Stimulated activated CD8-positive, alpha-beta memory T cell treated with anti-CD3 and anti-CD28 coated beads, Interleukin-15, amount 100 ng/mL, for 4 hours (primary cell): ENCODE measurements at places on chromosomes 5 and 9.

GRCh38 chr9:114965564-114965963, 35.2 kb upstream of the TNFSF8 start:
- DNase-seq = no peak

GRCh38 chr5:31983851-31984250, 190.3 kb downstream of the GOLPH3 start:
- DNase-seq = no peak

- no peak for DNase-seq
Observed at GRCh38 chr5:91367908-91368648, 15.0 kb downstream of the ARRDC3 start.

DNA sequence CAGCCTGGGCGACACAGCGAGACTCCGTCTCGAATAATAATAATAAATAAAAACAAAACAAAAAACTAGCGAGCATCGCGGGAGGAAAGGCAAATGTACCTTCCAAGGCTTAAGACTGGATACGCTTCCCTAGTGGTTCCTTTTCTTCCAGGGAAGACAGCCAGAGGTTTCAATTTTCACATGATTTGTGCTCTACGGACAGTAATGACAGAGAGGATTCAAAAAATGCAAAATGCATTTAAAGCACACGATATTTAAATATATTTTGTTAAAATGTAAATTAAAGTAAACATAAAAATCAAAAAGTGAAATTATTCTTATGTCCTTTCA, 4.3 kb upstream of the TRIM41 start:
- no peak for DNase-seq

DNA sequence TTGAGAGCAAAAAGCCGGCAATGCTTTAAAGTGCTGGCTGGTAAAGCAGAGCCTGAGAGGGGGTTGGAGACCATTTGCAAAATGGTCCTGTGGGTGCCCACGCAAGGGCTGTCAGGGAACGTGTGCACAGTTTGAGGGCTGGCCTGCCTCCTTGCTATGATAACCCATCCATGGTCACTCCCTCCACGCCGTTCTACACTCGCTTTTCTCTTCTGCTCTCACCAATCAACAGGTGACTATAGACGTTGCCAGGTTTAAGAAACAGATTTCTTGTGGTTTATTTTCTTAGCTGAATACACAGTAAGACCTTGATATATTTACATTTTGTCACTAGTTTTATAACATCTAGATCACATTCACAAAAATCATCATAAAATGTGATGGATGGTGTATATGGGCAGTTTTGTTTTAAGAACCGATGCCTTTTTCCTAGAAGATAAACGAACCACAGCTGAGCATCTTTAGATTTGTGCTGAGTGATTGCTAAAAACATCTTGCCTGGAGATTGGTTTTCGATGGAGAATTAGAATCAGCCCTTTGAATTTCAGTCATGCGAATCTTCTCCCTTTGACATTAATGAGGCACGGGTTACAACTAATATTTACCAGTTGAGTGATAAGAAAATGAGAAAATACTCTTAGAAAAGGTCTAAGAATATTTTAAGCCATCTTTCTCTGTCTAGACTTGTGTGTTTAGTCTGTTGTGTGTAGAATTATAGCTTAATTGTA, 13.9 kb downstream of the MAP1B start:
- no peak for DNase-seq

DNA sequence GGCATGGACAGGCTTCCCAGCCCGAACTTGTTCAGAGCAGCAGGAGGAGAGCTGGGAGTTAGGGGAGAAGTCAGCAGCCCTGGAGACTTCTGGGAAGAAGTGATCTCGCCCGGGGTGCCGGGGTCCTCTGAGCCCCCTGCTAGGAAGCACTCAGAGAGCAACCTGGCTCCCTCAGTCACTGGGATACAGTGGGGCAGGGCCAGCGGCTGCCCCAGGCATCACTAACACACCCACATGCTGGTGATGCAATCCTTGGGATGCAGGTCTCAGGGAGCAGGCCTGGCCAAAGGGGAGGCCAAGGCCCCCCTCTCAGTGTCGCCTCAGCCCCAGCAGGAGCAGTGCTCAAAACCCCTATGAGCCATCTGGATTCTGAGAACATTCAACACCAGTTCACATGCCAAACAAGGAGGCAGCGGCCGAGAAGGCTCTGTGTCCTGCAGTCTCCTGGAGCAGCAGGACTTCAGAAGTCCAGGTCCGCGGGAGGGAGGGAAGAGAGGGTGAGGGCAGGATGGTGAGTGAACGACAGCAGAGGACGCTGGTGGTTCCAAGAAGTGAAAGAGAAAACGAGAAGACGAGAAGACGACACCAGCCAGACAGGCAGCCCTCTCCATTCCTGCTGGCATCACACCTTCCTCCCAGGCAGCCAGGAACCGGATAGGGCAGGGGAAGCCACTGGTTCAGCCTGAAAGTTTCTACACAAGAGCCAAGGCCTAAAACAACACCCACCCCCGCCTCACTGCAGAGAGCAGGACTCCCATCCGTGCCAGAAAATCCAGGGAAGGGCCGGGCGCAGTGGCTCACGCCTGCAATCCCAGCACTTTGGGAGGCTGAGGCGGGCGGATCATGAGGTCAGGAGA, 2.3 kb downstream of the PNPLA7 start:
- DNase-seq = no peak

DNA sequence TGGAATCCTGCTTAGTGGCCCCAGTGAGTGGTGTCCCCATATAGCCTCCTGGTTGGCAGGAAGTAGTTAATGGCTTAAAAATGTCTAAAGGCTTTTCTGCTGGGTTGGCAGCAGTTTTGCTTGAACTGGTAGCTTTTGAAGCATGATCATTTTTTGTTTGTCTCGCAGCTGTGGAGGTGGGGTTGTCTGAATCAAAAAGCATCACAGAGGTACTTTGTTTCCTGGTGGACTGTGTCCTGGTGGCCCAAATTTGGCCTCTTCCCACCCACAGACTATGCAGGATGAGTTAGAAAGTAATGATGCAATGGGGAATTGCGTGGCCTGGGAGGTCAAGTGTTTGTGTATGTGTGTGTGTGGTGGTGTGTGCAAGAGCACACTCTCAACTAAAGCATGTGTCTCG, 322.7 kb downstream of the ARHGEF28 start:
- DNase-seq = no peak

- no peak for DNase-seq
Observed at GRCh38 chr9:121598167-121598964, 53.1 kb upstream of the DAB2IP start.

- no peak for DNase-seq
Observed at GRCh38 chr9:87628346-87628745, 97.6 kb upstream of the CTSL start.

- no peak for DNase-seq
Observed at GRCh38 chr5:170305016-170305645, 7.6 kb upstream of the LCP2 start.

GRCh38 chr9:135797507-135798262, 95.7 kb downstream of the KCNT1 start:
- DNase-seq = no peak

GRCh38 chr5:9851458-9851857, 221.3 kb upstream of the TAS2R1 start:
- DNase-seq = no peak

DNA sequence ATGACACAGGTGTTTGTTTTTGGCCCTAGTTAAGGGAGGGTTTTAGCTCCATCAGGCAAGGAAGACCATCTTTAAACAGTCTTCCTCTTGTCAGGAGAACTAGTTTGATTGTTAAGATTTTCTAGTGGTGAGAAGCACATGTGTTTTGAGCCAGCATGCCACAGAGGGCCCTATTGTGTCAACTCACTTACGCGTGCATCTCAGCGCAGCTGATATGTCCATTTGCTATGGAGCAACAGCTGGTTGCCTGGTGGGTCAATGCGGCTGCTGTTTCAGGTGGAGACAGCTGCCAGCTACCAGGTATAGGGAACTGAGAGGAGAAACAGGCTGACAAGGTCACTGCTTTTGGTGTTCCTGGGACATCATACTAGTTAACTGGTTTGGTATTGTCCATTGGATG, 100.5 kb upstream of the PRRC1 start:
- DNase-seq = no peak

GRCh38 chr5:68316469-68316868, 100.9 kb downstream of the PIK3R1 start:
- DNase-seq = no peak

DNA sequence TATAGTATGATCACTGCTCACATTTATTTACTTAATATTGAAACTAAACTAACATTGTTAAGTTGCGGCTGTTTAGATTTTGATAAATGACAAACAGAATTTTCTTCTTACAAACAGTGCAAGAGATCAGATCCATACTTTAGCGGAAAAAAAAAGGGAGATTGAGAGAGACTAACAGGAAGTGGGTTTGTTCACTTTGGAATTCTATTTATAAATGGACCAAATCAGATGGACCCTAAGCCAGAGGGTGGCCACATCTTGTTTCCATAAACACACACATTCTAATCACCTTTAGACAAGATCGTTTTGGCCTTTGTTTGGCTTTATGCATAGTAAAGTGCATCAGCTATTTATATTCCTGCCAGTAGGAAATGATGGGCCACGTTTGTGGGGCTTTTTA, 381.4 kb upstream of the CD180 start:
- no peak for DNase-seq

DNA sequence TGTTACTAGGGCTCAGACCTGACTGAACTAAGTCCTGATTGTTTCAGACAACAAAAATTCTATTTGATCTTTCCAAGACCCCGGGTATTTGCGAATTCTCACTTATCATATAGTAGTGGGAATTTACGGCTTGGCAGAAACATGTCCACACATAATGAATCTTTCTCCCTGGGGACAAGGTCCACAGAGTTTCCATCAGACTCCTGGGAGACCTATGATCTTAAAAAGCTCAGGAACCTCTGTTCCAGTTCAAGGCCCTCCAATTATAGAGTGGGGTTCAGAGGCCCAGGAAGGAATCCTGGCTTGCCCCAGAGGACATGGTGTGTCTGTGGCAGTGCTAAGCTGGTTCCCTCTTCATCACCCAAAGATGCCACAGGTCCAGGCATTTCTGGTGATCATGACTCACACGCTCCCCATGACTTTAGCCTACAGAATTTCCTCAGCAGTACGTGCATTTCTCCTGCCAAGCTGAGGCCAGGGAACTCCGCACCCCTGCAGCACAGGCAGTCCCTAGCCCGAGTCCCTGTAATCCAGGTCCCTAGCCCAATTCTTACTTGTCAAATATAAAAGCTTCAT, 12.6 kb downstream of the RAPGEF1 start:
- no peak for DNase-seq

- no peak for DNase-seq
Observed at GRCh38 chr5:102903074-102903871, 148.2 kb downstream of the PAM start.

DNA sequence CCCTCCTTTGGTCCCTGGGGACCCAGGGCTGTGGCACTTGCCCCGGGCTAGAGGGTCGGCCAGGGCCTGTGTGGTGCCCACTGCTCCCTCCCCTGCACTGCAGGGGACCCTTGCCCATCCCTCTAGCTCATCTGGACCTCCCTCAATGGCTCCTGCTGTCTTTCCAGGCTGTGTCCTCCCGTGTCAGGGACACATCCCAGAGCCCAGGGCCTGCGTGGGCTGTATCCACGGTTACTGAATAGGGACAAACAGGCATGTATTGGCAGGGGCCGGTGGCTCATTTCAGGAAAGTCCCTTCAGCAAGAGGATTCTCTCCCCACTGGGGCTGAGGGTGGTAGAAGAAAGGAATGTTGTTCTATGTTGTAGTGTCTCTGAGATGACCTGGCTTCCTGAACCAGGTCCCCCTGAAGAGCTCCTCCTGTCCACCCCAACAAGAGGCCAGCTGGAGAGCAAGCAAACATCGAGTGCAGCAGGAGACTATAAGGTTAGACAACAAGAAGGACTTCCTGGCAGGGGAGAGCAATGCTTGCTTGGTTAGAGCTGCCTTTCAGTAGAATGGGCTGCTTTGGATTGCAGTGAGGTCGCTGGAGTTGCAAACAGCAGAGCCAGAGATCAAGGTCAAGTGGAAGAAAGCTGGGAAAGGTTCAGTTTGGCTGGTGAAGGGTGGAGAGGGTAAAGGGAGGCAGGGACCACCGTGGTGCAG, 1.0 kb upstream of the CRB2 start:
- DNase-seq = no peak

DNA sequence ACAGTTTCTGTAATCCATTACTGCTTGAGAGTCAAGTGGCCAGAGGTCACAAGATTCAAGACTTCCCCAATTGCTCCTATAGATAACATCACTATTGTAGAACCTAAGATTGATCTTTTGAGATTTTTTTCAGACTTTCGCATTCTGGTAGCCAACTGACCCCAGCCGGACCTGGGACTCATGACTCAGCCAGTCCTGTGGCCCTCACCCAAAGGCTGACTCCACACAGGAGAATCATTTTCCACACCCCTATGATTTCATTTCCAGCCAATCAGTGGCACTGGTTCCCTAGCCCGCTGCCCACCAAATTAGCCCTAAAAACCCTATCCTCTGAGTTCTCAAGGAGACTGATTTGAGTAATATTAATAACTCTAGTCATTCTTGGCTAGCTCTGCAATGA, 36.2 kb downstream of the TARS1 start:
- DNase-seq = no peak

- DNase-seq = no peak
Observed at GRCh38 chr5:179759581-179760551, 27.2 kb downstream of the MAML1 start.

- no peak for DNase-seq
Observed at GRCh38 chr9:110599468-110599867, 19.9 kb upstream of the SVEP1 start.

DNA sequence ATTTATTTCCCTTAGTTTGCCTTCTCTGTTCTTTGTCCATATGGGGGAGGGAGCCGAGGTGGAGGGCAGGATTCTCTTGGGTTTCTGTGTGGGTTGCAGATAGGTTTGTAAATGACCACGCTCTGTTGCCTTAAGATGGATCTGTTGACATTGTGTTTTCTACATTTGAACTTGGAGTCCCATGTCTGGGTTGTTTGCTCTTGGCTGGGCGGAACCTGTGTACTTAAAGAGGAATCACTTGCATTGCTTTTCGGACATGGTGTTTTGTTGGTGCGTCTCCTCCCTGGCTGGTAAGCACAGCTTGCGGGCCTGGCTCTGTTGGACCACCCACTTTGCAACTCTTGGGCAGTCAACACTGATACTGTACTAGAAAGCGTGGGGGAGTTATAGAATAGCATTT, 45.9 kb downstream of the EHMT1 start:
- DNase-seq = no peak

GRCh38 chr9:132099741-132100407, 20.2 kb upstream of the MED27 start:
- DNase-seq = no peak

DNA sequence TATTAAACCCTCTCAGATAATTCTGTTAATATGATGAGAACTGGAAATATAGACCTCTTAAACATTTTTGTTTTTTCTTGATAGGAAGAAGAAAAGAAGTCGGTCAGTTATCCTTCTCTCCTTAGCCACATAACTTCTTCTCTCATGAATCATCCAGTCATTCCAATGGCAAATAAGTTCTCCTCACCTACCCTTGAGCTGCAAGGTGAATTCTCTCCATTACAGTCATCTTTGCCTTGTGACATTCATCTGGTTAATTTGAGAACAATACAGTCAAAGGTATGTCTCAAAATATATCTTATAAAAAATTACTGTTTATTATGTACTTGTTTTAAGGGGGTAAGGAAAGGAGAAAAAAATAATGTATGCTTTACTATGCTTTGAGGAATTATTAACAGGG, 165.3 kb downstream of the MAN2A1 start:
- no peak for DNase-seq

GRCh38 chr9:110186254-110186653, 21.7 kb downstream of the C9orf152 start:
- no peak for DNase-seq
